ENCODE measurements at places on chromosomes 4 and X. TPM values are rescaled to one million over a fixed set of nuclear protein-coding genes. Genes with fewer than 3 reads are reported as not detected.

KLB gene
- total RNA-seq: not detected

RPA4 gene
- 0.37 TPM for total RNA-seq

ZFYVE28 gene
- total RNA-seq: 36.3 TPM

GRCh38 chrX:19707246-19707871 is 180.0 kb downstream of the SH3KBP1 start:
- no peak for ATAC-seq

DNA sequence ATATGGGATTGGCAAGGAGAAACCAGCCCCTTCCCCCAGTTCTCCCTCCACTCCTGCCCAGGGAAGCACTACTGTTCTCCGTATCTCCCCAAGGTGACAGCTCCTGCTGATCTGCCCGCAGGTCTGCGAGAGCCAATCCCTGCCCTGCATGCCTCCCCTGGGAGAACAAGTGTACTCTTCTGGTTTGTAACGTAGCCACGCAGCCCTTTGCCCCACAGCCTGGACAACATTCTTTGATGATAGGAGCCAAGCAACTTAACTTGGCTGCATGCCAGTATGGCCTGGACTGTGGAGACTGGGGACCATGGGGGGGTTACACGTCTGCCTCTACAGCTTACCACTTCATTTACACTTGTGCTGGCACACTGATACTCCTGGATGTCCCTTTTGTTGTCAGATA is 2.0 kb downstream of the STBD1 start:
- no peak for ATAC-seq

DNA sequence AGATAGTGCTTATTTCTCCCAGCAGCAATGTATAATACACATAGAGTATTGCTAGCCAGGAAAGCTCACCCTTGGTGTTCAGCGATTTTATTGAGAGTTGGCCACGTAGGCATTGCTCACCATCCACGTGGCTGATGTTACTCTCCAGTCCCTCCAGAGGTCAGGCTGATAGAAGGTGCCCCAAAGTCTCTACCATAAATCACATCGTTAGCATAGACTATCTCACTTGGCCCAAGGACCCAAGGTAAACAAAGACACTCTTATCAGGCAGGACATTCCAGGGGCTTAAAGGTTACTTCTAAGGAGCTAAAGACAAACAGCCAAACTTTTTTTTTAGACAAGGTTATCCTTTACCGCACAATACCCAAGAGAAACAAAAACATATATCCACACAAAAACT is 30.3 kb upstream of the RGN start:
- no peak for ATAC-seq

DNA sequence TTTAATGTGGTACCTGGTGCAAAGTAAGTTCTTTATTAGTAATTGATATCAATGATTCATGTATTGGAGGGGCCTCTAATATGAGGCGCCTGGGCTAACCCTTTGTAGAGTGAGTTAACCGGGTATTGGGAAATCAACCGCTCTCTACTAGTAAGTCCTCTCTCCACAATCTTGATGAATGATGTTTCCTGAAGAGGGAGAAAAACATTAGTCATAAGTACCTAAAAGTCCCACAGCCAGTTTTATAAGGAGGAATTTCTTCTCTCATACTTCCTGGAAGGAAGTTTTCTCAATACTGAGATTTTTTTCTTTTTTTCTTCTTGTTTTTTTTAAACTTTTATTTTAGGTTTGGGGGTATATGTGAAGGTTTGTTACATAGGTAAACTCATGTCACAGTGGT is 62.3 kb downstream of the AGTR2 start:
- ATAC-seq: no peak

PPEF2 gene
- 0.24 TPM for total RNA-seq

RPL10 gene
- total RNA-seq: 1,604 TPM

DNA sequence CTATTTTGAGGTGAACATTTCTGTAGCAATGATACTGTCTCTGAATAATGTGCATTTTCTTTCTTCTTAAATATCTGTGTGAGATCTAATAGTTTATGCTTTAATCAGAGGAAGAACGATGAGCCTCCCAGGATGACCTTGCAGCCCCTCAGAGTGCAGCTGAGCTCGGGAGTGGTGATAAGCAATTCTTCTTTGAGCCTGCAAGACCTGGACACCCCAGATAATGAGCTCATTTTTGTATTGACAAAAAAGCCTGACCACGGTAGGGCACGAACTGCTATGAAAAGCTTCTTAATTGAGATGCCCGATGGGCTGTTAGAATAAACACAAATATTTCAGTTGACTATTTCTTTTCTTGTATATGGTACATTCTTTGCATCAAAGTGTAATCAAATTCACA is 105.0 kb upstream of the ANXA3 start:
- ATAC-seq: no peak

DNA sequence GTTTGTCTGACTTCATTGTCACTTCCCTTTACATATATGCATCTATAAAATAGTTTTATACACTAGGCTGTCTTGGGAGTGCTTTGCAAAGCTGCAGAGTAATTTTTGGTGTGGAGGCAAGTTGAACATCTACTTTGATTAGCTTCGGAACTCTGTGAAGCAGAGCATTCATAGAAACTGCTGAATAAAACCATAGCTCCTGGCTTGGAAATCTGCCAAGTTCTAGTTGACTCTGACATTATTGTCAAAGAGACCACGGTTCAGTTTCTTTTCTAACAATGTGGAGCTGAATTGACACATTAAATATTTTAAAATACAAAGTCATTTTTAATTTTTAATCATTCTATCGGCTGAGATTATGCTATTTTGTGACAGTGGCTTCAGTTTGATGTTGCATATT is 335.0 kb downstream of the BMPR1B start:
- ATAC-seq: no peak

- ATAC-seq: no peak
Measured at GRCh38 chr4:3501825-3502425, 30.3 kb downstream of the LRPAP1 start.

DNA sequence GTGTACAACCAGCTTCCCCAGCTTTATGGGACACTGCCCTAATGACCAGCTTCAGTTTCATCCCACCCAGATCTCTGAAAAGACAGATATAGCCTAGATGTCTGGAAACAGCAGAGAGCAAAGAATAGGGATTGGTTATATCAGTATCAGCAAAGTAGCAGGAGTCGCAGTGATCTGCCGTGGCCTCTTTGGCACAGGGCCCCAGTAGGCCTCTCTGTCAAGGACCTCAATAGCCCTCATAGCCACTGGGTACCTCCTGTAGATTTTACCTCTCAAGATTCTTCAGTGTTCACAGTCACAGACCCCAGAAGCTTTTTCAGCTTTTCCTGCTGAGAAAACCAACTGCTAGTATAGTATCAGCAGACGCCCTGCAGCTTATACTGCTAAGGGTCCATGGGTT is 104.6 kb downstream of the ARHGEF9 start:
- ATAC-seq: no peak

Data from activated T-helper 17 cell treated with anti-CD3 and anti-CD28 coated beads, Interleukin-2, amount 50 U/mL, for 72 hours (primary cell).